Activated gamma-delta T cell treated with anti-CD3 and anti-CD28 coated beads, Interleukin-2, amount 50 U/mL, for 16 hours (primary cell): ENCODE measurements at places on chromosomes 1 and 21.

DNA sequence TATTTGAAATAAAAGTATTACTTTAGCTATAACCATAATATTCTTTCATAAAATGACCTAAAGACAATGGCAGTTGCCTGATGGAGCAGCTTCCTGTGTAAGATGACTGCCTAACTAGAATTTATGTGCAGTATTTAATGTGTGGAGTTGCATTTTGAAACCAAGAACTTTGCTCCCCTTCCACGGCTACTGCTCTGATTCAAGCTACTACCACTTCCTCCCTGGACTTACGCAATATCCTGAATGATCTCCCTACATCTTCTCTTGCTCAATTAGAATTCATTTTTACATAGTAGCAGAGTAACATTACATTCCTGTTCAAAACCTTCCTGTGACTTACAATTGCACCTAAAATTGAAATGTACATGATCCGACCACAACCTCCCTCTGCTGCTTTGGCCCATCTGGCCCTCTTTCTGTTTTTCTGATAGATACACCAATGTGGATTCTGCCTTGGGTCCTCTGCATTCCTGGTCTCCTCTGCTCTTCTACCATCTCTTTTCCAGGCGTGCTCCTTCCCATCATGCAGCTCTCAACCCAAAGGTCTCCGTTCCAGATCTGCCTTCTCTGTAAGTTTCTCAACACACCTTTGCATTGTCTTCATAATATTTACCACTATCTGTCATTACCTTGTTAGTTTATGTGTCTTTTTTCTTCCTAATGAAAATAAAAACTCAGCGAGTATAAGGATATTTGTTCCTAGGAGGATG lies 47.4 kb upstream of the USP25 start:
- no peak for DNase-seq

DNA sequence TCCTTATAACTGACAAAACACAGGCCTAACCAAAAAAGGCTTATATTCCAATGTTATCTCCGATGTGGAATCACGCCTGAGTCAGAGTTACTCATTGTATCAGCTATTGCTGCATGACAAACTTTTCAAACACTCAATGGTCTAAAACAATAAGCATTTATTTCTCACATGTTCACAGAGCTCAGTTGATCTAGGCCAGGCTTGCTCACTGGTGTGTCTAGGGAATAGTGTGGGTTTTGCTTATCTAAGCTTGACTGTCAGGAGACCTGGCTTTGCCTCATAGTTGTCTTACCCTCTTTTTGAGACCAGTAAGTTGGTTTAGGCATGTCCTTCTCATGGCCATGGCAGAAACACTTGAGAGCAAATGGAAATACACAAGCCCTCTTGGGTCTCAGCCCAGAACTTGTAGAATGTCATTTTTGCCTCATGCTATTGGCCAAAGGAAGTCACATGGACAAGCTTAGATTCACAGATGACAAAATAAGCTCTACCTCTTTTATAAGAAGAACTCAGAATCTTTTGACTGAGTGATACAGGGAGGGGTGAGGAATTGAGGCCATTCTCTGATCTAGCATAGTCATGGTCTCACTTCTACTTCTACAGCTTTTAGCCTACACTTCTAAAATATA lies 130.8 kb downstream of the HMCN1 start:
- DNase-seq, result no peak

DNA sequence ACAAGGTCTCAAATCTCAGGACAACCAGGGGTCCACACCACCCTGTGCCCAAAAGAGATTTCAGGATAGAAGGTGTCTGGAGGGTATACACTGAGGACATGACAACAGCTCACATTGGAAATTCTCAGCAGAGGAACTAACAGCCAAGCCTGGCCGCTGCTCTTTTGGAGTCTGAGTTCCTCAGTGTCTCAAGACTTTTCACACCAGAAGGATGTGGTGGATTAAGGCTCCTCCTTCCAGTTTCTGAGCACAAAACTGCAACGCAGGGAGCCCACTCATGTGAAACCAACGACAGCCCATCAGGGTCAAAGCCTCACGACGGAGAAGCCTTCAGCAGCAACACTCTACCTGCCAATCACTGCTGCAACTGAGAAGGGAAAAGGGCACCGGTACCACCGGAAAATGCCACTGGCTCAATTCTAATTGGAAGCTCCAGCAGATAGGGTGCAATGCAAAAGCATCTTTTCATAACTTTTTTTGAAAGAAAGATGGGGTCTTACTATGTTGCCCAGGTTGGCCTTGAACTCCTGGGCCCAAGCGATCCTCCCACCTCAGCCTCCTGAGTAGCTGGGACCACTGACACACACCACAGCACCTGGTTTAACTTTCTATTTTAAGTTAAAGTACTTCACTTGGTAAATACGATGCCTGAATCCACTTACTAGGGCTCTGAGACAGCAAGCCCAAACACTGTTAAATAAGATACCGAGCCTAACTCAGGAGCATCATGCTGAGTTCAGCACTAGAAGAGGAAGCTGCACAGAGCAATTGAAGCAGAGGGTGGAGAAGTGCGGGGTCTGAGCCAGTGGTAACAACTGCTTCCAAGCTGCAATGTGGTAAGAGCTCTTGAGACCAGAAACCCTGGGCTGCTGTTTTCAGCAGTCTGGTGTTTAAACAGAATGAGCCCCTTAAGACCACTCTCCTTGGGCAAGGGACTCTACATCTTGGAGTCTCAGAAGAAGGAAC lies 7.8 kb downstream of the CAPZB start:
- no peak for DNase-seq

DNA sequence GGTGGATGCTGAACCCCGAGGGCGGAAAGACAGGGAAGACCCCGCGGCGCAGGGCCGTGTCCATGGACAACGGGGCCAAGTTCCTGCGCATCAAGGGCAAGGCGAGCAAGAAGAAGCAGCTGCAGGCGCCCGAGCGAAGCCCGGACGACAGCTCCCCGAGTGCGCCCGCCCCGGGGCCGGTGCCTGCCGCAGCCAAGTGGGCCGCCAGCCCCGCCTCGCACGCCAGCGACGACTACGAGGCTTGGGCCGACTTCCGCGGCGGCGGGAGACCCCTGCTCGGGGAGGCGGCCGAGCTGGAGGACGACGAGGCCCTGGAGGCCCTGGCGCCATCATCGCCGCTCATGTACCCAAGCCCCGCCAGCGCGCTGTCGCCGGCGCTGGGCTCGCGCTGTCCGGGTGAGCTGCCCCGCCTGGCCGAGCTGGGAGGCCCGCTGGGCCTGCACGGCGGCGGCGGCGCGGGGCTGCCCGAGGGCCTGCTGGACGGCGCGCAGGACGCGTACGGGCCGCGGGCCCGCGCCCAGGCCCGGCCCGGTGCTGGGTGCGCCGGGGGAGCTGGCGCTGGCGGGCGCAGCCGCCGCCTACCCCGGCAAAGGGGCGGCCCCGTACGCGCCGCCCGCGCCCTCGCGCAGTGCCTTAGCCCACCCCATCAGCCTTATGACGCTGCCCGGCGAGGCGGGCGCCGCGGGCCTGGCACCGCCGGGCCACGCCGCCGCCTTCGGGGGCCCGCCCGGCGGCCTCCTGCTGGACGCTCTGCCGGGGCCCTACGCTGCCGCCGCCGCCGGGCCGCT lies 20.7 kb downstream of the FOXO6 start:
- peak; percentile 19 for DNase-seq

DNA sequence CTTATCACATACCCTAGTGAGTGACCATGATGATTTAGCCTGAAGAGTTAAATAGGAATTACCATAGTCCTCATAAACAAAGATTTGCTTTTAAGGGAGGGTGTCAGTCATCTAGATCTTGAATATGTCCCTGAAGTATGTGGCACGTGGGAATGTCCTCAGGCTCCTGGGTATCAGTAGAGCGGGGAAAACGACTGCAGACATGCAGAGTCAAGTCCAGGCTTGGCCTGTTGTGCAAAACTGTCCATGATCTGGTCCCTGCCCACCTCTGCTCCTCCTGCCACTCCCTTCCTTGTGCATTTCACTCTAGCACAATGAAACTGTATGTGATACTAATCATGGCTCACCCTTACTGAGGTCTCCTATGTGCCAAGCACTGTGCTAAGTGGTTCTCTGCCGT lies 12.9 kb downstream of the MOV10 start:
- DNase-seq, result no peak

DNA sequence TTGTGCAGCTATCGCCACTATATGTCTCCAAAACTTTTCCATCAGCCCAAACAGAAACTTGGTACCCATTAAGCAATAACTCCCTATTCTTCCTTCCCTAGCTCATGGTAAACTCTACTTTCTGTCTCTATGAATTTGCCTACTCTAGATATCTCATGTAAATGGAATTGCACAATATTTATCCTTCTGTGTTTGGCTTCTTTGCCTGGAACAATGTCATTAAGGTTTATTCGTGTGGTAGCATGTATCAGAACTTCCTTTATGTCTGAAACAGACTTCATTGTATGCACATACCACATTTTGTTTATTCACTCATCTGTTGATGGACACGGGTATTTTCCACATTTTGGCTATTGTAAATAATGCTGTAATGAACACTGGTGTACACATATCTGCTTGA lies 40.7 kb upstream of the CD34 start:
- DNase-seq, result no peak

GRCh38 chr1:37415611-37416244 lies 58.7 kb upstream of the ZC3H12A start:
- no peak for DNase-seq

DNA sequence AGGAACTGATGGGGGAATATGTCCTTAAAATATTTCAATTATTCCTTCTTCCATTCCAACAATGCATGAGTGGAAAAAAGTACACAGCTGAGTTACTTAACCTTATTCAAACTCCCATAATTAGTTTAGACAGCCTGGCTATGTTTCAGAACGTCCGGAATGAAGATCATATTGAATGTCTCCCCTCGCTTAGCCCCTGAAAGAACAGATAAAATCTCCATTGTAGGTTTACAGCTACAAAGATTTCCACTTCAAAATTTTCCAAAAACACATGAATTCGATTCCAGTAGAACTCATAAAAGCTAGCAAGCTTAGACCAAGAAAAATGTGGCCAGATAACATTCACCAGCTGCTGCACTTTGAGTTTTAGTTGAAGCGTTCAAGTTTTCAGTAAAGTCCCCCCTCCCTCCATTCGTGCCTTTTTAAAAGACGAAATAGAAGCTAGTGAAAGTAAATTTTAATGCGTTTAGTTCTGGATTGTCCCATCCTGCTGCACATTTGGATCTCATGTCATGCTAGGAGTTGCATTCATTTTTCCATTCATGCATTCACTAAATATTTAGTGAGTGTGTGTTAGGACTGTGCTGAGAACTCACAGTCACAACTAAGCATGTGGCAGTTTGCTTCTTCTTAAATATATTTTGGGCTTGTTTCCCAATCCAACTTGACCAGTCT lies 29.4 kb upstream of the SSX2IP start:
- DNase-seq, result no peak

DNA sequence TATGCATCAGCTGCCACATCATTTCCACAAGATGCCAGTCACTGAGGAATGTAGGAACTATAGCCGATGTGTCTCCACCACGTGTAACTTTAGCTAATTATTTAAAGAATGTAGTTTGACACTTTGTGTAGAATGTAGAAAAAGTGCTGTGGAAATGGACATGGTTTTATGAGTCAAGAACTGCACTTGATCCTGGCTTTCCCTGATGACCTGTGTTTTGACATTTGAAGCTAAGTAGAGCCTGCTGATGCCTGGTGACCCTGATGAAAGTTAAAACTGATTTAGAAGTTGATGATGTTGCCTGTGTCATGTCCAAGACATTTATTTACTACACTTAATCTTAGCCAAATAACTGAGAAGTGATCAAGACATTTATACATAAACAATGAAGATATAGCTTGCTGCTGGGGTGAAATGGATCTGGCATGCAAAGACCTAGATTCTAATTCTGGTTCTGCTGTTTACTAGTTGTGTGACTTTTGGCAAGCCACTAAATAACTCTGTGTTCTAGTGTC lies 4.4 kb upstream of the OSBPL9 start:
- no peak for DNase-seq

DNA sequence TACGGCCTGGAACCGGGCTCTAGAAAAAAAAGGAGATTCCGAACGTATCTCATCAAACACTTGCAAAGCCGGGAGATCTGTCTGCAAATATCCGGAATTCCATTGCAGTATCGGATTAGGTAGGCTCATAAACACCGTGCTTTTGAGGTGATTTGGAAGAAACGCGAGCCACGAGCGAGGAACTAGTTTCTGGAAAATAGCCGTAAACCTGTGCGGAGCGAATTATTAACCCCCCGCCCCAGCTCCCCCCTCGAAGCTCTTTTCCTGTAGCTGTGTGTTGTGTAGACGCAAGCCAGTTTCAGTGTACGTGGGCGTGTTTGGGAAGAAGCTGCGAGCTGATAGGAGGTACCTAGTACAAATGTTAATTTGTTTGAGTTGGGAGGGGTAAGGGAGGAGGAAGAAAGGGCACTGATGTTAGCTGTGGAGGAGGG lies 1.1 kb downstream of the RALGPS2 start:
- peak; percentile 9 for DNase-seq

DNA sequence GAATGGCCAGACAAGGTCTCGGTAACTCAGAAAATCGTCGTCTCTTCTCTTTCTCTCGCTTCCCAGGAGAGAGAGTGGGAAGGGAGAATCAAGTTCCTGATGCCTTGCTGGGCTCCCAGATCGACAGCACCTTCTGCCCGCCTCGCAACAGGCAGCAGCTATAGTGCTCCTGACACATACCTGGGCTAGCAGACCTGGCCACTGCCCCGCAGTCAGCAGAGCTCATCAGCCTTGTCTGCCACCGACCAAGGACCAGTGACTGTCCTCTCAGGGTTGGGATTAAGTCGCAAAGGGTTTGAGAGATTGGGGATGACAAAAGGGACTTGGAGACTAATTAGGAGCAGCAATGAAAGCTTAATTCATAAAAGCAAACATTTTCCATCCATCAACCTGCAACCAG lies 4.1 kb downstream of the RUNX3 start:
- no peak for DNase-seq

- no peak for DNase-seq
Measured at GRCh38 chr1:6111991-6112689, 66.5 kb downstream of the KCNAB2 start.

DNA sequence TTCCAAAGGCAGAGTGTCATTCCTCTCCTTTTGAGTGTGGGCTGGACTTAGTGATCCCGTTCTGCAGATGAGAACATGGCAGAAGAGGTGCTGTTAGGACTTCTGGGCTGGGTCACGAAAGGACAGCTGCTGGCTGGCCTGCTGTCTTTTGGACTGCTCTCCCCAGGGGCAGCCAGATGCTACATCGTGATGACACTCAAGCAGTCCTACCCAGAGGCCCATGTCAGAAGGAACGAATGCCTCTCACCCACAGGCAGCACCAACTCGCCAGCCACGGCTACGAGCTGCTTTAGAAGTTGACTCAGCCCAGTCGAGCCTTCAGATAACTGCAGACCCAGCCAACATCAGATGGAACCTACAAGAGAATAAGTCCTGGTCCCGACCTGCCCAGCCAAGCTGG lies 156.5 kb downstream of the KCNJ6 start:
- DNase-seq, result no peak

DNA sequence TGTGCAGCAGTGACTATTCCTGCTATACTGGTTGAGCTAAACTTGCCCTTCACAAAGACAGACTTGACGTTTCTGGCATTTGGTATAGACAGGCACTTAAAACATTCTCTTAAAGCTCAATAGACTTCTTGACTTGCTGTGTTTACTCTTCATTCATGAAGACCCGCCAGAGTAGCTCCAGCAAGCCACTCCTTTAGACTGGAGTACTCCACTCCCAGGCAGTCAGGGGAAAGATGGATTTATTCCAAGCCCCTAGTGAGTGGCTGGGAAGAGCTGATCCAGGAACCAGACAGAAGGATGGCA lies 70.7 kb downstream of the EVA1C start:
- DNase-seq, result no peak

GRCh38 chr21:37392441-37392840 lies 25.9 kb downstream of the DYRK1A start:
- no peak for DNase-seq
